ENCODE measurements at places on chromosomes 4 and X. TPM values are rescaled to one million over a fixed set of nuclear protein-coding genes. Genes with fewer than 3 reads are reported as not detected.
A peak's percentile ranks its signal among the peaks of the same experiment; 100 is the strongest.

DNA sequence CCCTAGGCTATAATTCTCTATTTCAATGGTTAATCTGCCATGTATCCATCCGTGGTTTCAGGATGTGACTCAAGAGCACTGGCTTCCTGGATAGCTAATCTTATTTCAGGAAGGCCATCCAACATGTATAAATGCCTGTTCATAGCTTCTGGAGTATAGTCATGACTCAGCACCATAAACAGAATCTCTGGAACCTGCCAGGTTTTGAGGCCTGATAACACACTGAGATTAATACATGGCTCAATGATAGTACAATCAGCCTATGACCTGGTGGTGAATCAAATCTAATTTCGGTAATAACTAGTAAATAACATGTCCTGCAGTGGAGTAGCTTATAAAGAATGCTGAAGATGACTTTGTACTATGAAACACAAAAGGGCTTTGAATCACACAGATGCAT lies 5.7 kb upstream of the IL13RA2 start:
- peak; percentile 45 for DNase-seq

GRCh38 chr4:170079981-170080380 lies 9.8 kb downstream of the AADAT start:
- no peak for DNase-seq

- no peak for DNase-seq
Measured at GRCh38 chr4:56818797-56819196, 2.7 kb downstream of the SPINK2 start.

GRCh38 chr4:129342819-129343408 lies 247.0 kb downstream of the C4orf33 start:
- DNase-seq = peak; percentile 77

GRCh38 chrX:80917919-80918318 lies 108.2 kb upstream of the BRWD3 start:
- DNase-seq = no peak

DNA sequence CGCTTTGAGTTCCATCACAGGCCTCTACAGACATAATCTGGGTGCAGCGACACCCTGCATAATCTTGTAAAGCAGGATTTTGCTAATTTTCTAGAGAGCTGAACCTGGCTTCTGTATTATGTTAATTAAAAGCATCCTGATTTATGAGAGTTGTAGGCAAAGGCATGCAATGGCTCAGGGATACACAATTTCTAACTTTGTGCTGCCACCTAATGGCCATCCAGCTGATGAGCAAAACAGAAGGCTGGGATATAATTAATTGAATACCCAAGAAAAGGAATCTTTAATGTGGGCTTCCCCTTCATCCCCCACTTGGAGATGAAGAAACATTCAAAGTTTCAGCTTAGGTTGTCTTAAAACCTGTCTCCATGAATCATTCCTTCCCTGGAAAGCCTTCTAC lies 78.1 kb downstream of the BMP15 start:
- no peak for DNase-seq

GRCh38 chrX:116170511-116170910 lies at the start of gene AGTR2:
Gene AGTR2, plus strand, starts transcription at chrX:116170744. Its CDS starts 1,537 bp downstream, at chrX:116172281.
- DNase-seq = no peak

- DNase-seq = no peak
Measured at GRCh38 chrX:88613338-88613737, 133.7 kb upstream of the CPXCR1 start.

DNA sequence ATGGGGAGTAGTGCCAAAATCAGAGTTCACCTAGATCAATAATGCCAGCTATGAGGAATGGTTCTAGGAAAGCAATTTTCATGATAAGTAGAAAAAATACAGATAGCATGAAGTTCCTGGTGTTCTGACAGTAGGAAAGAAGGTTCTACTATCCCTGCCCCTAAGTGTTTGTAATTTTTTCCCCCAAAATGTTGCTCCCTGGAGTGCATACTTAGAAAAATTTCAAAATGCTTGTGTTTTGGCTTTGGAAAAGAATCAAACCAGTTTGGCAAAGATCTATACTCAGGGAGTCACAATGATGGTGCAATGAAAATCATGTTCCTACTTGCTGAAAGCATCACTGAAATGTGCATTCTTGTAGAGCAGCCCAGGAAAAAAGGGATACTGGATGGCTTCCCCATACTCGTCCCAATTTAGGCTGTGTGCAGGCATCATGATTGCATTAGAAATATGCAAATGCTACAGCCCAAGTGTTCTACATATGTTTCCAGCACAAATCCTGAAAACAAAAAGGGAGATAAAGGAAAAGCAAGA lies 74.7 kb downstream of the LPAR4 start:
- no peak for DNase-seq

- no peak for DNase-seq
Measured at GRCh38 chrX:149962859-149963757, 24.8 kb upstream of the EOLA2 start.

DNA sequence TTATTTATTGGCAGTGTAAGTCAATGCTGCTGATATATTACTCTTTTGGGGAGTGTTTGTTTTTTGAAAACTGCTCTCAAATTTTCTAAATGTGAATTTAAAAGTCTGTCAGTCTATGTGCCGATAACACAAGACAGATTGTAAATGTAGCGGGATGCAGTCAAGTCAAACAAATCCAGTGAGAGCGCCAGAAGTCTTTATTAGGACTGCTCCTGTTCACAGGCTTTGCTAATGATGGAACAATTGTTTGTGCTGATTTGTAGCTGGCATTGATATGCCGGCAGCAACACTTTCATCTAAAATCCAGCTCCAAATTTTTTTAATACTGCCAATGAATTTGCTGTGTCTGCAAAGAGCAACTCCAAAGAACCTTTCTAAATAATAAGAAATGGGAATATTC lies 78.7 kb upstream of the TET2 start:
- DNase-seq = no peak

- DNase-seq = no peak
Measured at GRCh38 chrX:107547621-107548020, 80.7 kb upstream of the PRPS1 start.

GRCh38 chrX:55196688-55197087 lies 23.5 kb upstream of the PAGE5 start:
- no peak for DNase-seq

The XG gene
- total RNA-seq = 0.33 TPM

The MMRN1 gene
- total RNA-seq = not detected

The ADAMTS3 gene
- total RNA-seq = 3.5 TPM

The RXFP1 gene
- not detected for total RNA-seq

The ARL9 gene
- 0.29 TPM for total RNA-seq

The POF1B gene
- not detected for total RNA-seq

Measured in kidney epithelial cell (primary cell).